ENCODE measurements at places on chromosomes 2 and 18. TPM values are rescaled to one million over a fixed set of nuclear protein-coding genes. Genes with fewer than 3 reads are reported as not detected.

GRCh38 chr2:234395891-234396420 is 100.9 kb downstream of the ARL4C start:
- no peaks in the 10 kb centered on the region for H3K36me3 ChIP-seq
- H3K27ac ChIP-seq: no peak overlapping the region
- peaks cover 24% of the 10 kb centered on the region for H3K4me1 ChIP-seq

DNA sequence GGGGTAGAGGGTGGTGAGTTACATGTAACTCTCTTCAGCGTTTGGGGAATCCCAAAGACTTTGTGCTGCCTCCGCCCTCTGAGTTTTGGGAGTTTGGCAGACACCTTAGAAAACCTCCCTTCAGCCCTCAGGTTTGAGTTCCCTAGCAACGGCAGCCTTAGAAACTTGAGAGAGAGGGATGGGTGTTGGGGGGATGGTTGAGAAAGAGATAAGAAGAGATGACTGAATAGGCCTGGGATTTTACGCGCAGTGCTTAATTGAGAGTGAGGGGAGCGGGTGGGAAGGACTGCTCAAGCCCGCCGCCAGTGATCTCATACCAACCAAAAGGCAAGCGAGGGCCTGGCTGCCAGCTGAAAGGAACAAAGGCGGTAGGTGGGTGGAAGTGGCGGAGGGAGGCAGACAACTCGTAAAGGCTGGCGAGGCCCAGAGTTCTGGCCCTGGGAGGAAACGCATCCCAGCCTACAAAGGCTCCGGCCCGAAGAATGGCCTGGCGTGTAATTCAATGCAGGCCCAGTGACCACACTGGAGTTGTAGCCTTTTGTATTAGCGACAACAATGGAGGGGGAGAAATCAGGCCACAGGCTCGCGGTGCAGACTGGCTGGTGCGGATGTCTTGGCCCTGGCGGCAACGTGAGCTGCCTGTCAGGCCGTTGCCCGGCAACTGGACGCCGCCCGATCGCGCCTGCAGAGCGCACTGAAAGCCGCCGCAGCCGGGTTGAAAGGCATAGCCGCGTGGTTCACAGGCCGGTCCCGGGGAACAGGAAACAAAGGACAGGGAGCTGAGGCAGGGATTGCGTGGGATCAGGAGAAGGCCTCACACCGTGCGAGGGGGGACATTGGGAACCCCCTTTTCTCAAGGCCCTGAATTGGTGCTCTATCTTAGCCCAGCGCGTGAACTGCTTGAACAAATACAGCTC is 39.9 kb upstream of the DARS1 start:
- H3K4me1 ChIP-seq: peaks cover 17% of the 10 kb centered on the region
- peak; percentile 81 for DNase-seq
- peak overlapping the region; percentile 13 for H3K4me3 ChIP-seq
- H3K27ac ChIP-seq: peak overlapping the region; percentile 43
- no peaks in the 10 kb centered on the region for H3K36me3 ChIP-seq

- no peak overlapping the region for H3K4me3 ChIP-seq
- DNase-seq: peak; percentile 70
- H3K27ac ChIP-seq: no peak overlapping the region
- H3K36me3 ChIP-seq: no peaks in the 10 kb centered on the region
- H3K4me1 ChIP-seq: peaks cover 6% of the 10 kb centered on the region
Measured at GRCh38 chr18:6795307-6795706, 65.8 kb downstream of the ARHGAP28 start.

GRCh38 chr2:46847726-46848412 is 67.7 kb downstream of the MCFD2 start:
- DNase-seq: peak; percentile 35
- H3K4me3 ChIP-seq: no peak overlapping the region

- H3K4me3 ChIP-seq: no peak overlapping the region
- no peak for DNase-seq
- no peaks in the 10 kb centered on the region for H3K36me3 ChIP-seq
- no peaks in the 10 kb centered on the region for H3K27me3 ChIP-seq
Measured at GRCh38 chr2:55862246-55862645, 61.3 kb downstream of the EFEMP1 start.

- DNase-seq: no peak
- no peaks in the 10 kb centered on the region for H3K36me3 ChIP-seq
- peaks cover 4% of the 10 kb centered on the region for H3K4me1 ChIP-seq
- H3K27ac ChIP-seq: no peak overlapping the region
- no peaks in the 10 kb centered on the region for H3K27me3 ChIP-seq
Measured at GRCh38 chr2:207546822-207547221, 17.1 kb downstream of the CREB1 start.

DNA sequence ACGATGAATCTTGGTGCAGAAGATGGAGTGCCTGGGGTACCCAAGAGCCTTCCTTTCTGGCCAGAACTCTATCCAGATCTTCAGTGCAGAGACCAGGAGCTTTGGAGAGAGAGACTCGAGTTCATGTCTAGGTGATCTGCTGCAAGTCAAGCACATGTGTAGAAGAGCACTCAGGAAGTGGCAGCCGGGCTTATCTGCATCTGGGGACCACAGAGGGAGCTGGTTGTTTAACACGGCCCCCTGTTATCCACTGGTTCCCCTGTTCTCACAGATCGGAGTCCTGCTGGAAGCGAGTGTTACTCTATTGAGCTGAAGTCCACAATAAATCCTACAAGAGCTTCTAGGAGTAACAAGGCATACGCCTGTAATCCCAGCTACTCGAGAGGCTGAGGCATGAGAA is 128.3 kb downstream of the ACOXL start:
- H3K27ac ChIP-seq: no peak overlapping the region
- no peaks in the 10 kb centered on the region for H3K36me3 ChIP-seq
- no peak for DNase-seq
- peaks cover 18% of the 10 kb centered on the region for H3K4me1 ChIP-seq
- H3K4me3 ChIP-seq: no peak overlapping the region

DNA sequence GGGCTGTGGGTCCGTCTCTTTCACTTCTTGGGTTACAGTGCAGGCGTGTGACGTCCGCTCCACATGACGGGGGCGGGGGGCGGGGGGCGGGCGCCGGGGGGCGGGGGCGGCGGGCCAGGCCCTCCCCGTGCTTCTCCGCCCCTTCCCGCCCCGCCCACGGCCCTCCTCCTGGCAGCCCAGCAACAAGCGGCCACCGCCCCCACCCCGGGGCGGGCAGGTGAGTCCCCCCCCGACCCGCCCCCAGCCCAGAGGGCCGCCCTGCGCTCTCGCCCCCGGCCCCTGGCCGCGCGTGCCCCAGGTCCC is 3.6 kb downstream of the ZNF516 start:
- H3K36me3 ChIP-seq: no peaks in the 10 kb centered on the region
- peaks cover 28% of the 10 kb centered on the region for H3K4me1 ChIP-seq
- no peaks in the 10 kb centered on the region for H3K27me3 ChIP-seq
- H3K4me3 ChIP-seq: peak overlapping the region; percentile 91
- DNase-seq: peak; percentile 90

- no peak for DNase-seq
- no peaks in the 10 kb centered on the region for H3K4me1 ChIP-seq
- no peak overlapping the region for H3K27ac ChIP-seq
- H3K4me3 ChIP-seq: no peak overlapping the region
- H3K27me3 ChIP-seq: no peaks in the 10 kb centered on the region
Measured at GRCh38 chr2:203774760-203775159, 68.3 kb downstream of the CD28 start.

- H3K4me3 ChIP-seq: no peak overlapping the region
- peaks cover 15% of the 10 kb centered on the region for H3K36me3 ChIP-seq
- no peak for DNase-seq
- H3K27me3 ChIP-seq: no peaks in the 10 kb centered on the region
- no peak overlapping the region for H3K27ac ChIP-seq
- no peaks in the 10 kb centered on the region for H3K4me1 ChIP-seq
Measured at GRCh38 chr18:42038936-42039335, 83.9 kb downstream of the PIK3C3 start.

DNA sequence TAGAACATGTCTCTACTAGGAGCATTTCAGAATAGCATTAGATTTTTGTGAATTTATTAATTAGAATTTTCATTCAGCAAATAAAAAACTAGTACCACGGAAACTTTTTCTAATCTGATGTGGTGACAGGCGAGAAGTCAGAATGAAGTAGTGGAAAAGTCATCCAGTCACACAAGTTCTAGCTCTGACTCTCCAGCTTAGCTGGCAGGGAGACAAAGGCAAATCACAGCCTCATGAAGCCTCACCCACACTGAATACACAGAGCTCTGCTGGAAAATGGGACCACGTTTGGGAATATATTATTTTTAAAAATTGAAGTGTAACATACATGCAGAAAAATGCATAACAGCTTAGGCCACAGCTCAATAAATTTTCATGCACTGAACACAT is 86.1 kb downstream of the L3MBTL4 start:
- H3K27me3 ChIP-seq: no peaks in the 10 kb centered on the region
- no peak overlapping the region for H3K4me3 ChIP-seq
- peak overlapping the region; percentile 65 for H3K27ac ChIP-seq
- DNase-seq: peak; percentile 94

- H3K4me1 ChIP-seq: no peaks in the 10 kb centered on the region
- H3K36me3 ChIP-seq: no peaks in the 10 kb centered on the region
- H3K27ac ChIP-seq: no peak overlapping the region
- no peak for DNase-seq
- no peak overlapping the region for H3K4me3 ChIP-seq
- peaks cover 4% of the 10 kb centered on the region for H3K27me3 ChIP-seq
Measured at GRCh38 chr2:172896661-172897081, 161.0 kb downstream of the RAPGEF4 start.

DNA sequence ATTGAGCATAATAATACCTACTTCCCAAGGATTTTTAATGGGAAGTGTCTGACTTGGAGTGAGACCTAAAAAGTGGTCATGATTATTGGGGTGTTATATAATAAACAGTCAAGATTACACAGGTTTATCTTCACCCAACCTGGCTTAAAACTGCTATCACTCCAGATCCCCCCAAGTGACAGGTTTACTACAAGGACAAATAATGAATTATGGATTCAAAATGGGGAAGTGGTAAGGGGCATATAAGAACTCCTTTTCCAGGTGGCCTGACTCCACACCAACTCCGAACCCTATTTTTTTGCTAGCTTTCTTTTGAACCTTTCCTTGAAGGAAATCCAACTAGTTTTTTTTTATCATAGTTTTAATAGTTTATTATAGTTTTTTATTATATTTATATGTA is 663.0 kb upstream of the FANCL start:
- H3K4me3 ChIP-seq: no peak overlapping the region
- no peak for DNase-seq
- H3K27ac ChIP-seq: no peak overlapping the region
- H3K36me3 ChIP-seq: no peaks in the 10 kb centered on the region
- H3K27me3 ChIP-seq: no peaks in the 10 kb centered on the region
- peaks cover 2% of the 10 kb centered on the region for H3K4me1 ChIP-seq

DNA sequence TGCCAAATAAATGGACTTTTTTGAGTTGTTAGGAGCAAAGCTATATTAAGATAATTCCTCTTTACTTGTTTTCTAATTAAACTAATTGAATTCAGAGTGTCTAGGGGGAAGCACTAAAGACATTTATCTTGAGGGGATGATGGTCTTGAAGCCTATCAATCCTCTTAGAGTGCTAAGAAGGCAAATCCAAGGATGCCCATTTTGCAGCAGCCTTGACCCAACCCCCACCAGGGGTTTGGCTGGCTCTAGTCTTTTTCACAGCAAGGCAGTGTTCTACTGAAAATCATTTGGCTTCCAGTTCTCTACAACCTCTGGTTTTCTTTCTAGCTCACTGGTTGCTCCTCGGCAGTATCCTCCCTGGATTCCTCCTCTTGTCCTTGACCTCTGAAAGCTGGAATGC is 6.5 kb upstream of the RAX start:
- no peaks in the 10 kb centered on the region for H3K36me3 ChIP-seq
- H3K27me3 ChIP-seq: peaks cover 55% of the 10 kb centered on the region
- H3K27ac ChIP-seq: no peak overlapping the region
- no peak for DNase-seq
- H3K4me3 ChIP-seq: no peak overlapping the region
- no peaks in the 10 kb centered on the region for H3K4me1 ChIP-seq

- H3K4me1 ChIP-seq: no peaks in the 10 kb centered on the region
- H3K36me3 ChIP-seq: no peaks in the 10 kb centered on the region
- no peak overlapping the region for H3K4me3 ChIP-seq
- H3K27me3 ChIP-seq: no peaks in the 10 kb centered on the region
Measured at GRCh38 chr2:16817305-16818202, 151.9 kb upstream of the CYRIA start.

DNA sequence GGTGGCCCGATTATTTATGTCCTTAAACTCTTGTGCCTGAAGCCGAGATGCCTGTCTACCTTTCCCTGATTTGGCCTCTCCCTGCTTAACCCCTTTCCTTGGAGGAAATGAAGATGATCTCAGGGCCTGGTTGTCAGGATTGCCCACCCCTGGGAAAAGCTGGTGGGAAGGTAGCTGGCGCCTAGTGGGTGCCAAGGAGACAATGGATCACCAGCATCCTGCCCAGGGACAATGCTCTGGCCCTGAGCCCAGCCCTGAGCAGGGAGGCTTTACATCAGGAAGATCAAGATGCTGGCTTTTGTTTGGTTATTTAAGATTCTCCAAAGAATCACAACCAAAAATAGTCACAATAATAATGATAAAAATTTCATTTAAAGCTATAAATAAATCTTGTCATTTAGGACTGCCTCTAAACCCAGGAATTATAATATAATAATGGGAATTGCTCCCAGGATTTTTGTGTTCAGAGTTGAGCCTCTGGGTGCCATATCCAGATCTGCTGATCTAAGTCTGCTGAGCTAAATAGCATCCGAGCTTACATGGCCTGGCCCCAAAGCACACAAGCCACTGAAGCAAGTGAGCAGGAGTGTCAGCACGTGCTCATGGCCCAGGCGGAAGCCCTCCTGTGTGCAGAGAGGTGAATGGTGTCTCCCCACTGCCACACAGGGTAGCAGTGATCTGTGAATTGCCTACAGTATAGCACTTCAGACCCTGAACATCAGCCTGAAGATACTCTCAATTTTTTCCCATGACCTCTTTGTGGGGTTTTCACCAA is 57.8 kb upstream of the MAP3K20 start:
- H3K36me3 ChIP-seq: no peaks in the 10 kb centered on the region
- no peaks in the 10 kb centered on the region for H3K27me3 ChIP-seq
- H3K4me1 ChIP-seq: no peaks in the 10 kb centered on the region
- no peak overlapping the region for H3K27ac ChIP-seq
- DNase-seq: no peak

- no peaks in the 10 kb centered on the region for H3K36me3 ChIP-seq
- no peak overlapping the region for H3K4me3 ChIP-seq
- DNase-seq: no peak
- peaks cover 4% of the 10 kb centered on the region for H3K27me3 ChIP-seq
- peaks cover 9% of the 10 kb centered on the region for H3K4me1 ChIP-seq
Measured at GRCh38 chr2:234378440-234378839, 118.4 kb downstream of the ARL4C start.

Gene AGXT
- 0.13 TPM for total RNA-seq

Gene CCDC85A
- total RNA-seq: 5.5 TPM

Gene ALLC
- total RNA-seq: 0.09 TPM

Gene EFR3B
- 3.2 TPM for total RNA-seq

Gene ECEL1
- total RNA-seq: 0.31 TPM

All from muscle of leg (tissue), 16 donors.